Stimulated activated CD4-positive, alpha-beta T cell treated with anti-CD3 and anti-CD28 coated beads, TNF-alpha, amount 100 ng/mL, for 24 hours (primary cell): ENCODE measurements at places on chromosomes 4 and X.

DNA sequence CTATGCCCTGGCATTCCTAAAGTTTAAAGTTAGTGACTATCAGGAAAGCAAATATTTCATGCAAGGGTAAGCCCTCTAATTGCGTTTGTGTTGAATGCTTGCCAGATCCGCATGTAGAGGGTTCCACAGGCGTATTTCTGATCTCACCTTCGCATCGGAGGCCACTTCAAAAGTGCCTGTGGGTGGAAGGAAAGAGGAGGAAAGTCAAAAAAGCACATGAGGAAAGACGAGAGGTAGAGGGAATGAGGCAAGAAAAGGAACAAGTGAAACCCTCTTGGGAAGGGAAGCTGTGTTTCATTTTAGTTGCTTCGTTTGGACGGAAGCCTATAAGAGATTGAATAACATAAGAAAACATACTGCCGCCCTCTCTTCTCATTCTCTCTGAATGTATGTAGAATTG is 628.8 kb downstream of the SPRY1 start:
- DNase-seq: no peak

GRCh38 chrX:107738768-107739167 is 36.8 kb downstream of the TSC22D3 start:
- DNase-seq: no peak

DNA sequence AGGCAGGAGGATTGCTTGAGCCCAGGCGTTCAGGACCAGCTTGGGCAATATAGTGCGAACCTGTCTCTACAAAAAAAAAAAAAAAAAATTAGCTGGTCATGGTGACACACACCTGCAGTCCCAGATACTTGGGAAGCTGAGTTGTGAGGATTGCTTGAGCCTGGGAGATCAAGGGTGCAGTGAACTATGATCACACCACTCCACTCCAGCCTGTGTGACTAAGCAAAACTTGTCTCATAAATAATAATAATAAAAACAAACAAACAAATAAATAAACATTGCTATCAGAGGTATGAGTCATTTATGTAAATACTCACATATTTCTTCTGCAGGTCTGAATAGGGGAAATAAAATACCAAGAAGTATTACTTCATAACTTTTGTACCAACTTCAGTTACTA is 1372.7 kb upstream of the AGA start:
- no peak for DNase-seq

DNA sequence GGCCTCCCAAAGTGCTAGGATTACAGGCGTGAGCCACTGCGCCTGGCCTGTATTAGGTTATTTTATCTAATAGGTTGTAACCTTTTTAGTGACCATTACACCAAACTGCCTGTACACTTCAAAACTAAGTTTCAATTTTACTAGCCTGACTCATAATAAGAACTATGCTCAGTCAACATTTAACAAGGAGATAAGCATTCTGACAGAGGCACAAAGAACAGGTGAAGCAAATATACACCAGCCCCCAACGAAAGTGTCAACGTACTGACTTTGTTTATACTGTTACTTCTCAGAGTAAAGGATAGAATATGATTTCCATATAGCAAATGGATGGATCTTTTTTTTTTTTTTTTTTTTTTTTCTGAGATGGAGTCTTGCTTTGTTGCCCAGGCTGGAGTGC is 62.8 kb downstream of the SHISA3 start:
- no peak for DNase-seq

DNA sequence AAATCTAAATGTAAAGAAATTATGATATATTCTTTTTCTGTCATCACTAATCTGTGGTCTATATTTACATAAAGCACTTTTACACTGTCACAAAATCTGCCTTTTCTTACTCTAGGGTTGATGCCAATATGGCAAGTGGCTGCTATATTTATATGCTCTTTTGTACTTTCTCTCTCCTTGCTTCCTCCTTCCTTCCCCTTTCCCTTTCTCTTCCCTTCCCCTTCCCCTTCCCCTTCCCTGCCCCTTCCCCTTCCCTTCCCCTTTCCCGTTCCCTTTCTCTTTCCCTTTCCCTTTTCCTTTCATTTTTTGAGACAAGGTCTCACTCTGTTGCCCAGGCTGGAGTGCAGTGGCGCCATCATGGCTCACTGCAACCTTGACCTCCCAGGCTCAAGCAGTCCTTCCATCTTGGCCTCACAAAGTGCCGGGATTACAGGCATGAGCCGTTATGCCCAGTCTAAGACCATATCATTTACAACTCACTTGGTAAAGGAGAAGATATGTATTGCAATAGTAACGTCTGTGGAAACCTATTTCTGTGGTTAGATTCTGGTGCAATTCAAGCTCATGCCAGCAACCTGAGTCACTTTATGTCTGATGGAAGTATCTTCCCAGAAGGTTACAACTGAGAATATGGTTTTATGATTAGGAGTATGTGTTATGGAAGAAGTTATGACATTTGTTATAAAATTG is 13.9 kb upstream of the PLAC8 start:
- DNase-seq: no peak

- no peak for DNase-seq
Measured at GRCh38 chr4:52957220-52957686, 95.1 kb downstream of the RASL11B start.

DNA sequence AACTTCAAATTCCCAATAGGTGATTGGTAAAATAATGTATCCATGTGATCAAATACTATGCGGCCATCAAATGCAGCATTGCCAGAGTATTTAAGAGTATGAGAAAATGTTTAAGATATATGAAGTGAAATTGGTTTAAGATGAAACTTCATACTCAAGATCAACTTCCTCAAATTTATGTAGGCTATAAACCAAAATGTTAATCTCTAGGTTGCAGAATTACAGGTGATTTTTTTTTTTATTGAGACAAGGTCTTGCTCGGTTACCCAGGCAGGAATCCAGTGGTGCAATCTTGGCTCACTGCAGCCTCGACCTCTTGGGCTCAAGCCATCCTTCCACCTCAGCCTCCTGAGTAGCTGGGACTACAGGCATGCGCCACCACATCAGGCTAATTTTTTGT is 25.3 kb downstream of the ACSL4 start:
- DNase-seq: no peak

- DNase-seq: no peak
Measured at GRCh38 chr4:79198951-79199587, 126.8 kb downstream of the NAA11 start.

DNA sequence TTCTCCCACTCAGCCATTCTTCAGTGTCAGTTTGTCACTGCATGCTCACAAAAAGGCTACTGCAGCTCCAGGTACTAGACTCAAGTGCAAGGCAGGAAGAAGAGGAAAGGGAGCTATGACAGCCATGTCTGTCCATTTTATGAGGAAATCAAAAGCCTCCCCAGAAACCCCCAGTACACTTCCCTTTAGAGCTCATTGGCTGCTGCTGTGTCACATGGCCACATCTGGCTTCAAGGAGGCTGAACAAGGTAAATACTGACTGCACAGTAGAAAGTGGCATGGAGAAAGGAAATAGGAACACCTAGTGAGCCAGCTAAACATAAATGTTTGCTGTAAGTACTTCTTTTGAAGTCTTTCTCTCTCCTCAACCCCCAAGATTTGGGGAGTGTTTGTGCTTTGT is 67.2 kb upstream of the FRAS1 start:
- DNase-seq: no peak
